ENCODE measurements at places on chromosomes 4 and X. TPM values are rescaled to one million over a fixed set of nuclear protein-coding genes. Genes with fewer than 3 reads are reported as not detected.

The VCX gene
- total RNA-seq: not detected

The FGFBP2 gene
- total RNA-seq: 0.22 TPM

The TCEAL2 gene
- total RNA-seq: 0.39 TPM

The SULT1E1 gene
- total RNA-seq: not detected

The TLR1 gene
- total RNA-seq: 5.9 TPM

The VCX2 gene
- not detected for total RNA-seq

The MAGIX gene
- total RNA-seq: 1.5 TPM

The NPFFR2 gene
- total RNA-seq: not detected

DNA sequence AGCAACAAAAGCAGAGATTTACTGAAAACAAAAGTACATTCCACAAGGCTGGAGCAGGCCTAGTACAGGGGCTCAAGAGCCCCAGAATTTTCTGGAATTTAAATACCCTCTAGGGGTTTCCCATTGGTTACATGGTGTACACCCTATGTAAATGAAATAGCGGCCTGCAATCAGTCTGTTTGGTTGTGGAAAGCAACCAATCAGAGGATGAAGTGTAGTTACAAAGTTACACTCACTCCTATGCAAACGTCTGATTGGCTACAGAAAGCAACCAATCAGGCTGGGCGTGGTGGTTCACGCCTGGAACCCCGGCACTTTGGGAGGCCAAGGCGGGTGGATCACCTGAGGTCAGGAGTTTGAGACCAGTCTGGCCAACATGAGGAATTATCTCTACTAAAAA lies 13.8 kb upstream of the TXLNG start:
- ATAC-seq: no peak

GRCh38 chr4:6452116-6452896 lies 20.1 kb downstream of the PPP2R2C start:
- ATAC-seq: no peak

- ATAC-seq: no peak
Observed at GRCh38 chr4:133920236-133920635, 281.4 kb downstream of the PABPC4L start.

GRCh38 chrX:132270699-132271098 lies 51.5 kb upstream of the RAP2C start:
- peak; percentile 30 for ATAC-seq

- no peak for ATAC-seq
Observed at GRCh38 chr4:1904042-1904441, 32.8 kb downstream of the NSD2 start.

GRCh38 chr4:112517067-112517634 lies 1.2 kb upstream of the NEUROG2 start:
- no peak for ATAC-seq

GRCh38 chr4:86269354-86269753 lies 90.5 kb downstream of the MAPK10 start:
- ATAC-seq: no peak

- ATAC-seq: no peak
Observed at GRCh38 chr4:169956091-169956843, 69.9 kb downstream of the MFAP3L start.

GRCh38 chr4:56817840-56818491 lies 3.5 kb downstream of the SPINK2 start:
- peak; percentile 88 for ATAC-seq

GRCh38 chr4:17807446-17807845 lies 3.1 kb downstream of the DCAF16 start:
- ATAC-seq: no peak

DNA sequence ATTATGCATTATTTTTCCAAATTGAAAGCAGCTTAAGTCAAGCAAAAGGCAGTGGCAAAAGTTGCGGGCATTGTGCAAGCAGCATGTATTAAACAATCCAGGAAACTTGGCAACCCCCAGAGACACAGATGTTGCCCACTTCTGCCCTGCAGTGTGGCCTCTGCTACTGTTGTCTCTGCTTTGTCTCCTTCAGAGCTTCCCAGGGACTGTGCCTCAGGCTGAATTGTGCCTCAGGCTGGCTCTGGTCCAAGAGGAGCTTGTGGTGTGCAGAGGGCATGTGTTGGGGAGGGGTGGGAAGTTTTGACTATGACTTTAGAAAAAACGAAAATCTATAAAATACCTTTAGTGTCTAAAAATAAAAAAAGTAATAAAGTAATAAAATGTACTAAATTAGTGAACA lies 201.4 kb downstream of the CCSER1 start:
- ATAC-seq: no peak

- no peak for ATAC-seq
Observed at GRCh38 chr4:55127521-55127920, 2.1 kb upstream of the KDR start.

DNA sequence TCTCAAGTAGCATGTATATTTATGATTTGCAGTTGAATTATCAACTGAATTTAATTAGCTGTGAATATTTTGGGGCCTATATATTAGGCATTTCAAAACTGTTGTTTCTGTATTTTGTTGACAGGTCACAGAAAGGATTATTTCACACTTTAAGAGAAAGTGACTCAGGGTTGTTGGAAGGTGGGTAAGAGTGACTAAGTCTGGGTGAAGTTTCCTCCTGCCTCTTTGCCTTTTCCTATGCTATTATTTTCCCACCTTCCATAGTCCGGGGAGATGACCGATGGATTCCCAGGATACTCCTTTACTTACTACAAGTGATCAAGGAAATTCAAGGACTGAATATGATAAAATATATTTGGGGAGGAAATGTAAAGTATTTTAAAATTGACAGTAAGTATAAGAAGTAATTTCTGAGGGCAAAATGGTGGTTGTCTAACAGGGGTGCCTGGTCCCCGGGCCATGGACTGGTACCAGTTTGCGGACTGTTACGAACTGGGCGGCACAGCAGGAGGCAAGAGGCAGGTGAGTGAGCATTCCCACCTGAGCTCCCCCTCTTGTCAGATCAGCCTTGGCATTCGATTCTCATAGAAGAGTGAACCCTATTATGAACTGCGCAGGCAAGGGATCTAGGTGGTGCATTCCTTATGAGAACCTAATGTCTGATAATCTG lies 175.5 kb upstream of the GPRIN3 start:
- no peak for ATAC-seq

- no peak for ATAC-seq
Observed at GRCh38 chrX:40144576-40144975, 46.8 kb upstream of the BCOR start.

DNA sequence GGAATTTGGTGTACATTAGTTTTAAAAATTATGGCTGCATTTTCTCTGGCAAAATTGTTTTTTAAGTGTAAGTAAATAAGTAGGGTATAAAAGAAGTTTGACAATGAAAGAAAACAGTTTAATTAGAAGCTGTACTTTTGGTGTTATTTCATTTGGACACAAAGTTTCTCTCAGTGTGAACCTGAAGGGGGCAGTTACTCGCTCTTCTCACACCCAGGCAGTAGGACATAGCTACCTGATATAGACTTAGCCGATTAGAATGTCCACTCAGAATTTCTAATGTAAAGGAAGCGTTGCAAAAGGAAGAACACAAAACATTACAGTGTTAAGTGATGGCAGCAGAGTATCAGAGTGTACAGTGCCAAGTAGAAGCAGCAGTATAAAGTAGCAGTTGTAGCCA lies 311.9 kb upstream of the TECRL start:
- ATAC-seq: no peak

DNA sequence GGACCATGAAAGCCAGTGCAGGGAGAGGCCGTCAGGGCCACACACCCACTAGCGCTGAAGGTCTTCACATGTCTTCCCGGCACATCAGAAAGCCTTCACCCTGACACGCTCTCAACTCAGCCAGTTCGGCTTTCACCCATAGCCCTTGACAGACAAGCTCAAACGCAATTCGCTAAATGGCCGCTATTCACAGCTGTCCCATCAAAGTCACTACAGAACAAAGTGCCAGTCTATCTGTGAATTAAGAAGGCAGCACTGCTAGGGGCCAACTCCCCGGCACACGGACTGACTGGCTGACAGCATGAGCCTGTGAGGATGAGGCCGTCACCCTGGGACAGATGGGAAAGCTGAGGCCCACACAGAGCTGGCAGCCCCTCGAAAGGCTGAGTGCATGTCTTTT lies 45.7 kb downstream of the ACOX3 start:
- ATAC-seq: no peak

- ATAC-seq: no peak
Observed at GRCh38 chrX:153948847-153949805, 4.7 kb upstream of the RENBP start.

DNA sequence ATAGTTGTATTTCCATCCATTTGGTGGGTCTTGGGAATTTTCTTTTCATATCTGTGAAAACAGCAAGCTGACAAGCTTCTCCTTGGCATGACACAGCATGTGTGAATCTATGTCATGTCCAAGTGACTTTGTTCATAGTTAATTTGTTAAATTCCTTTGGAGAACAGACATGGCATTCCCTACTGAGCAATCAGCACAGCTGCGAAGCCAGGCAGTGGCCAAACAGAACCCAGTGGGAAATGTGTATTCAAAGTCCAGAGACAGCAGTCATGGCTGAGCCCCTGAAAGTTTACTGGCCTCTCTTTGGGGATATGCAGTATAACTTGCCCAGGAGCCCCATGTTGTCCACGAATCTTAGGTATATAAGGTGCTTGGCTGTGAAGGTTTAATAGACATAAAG lies 474.7 kb downstream of the NKX6-1 start:
- no peak for ATAC-seq

- ATAC-seq: no peak
Observed at GRCh38 chrX:129755779-129756650, 17.2 kb downstream of the XPNPEP2 start.
